ENCODE measurements at places on chromosomes 5 and 9.
A peak's percentile ranks its signal among the peaks of the same experiment; 100 is the strongest.

DNA sequence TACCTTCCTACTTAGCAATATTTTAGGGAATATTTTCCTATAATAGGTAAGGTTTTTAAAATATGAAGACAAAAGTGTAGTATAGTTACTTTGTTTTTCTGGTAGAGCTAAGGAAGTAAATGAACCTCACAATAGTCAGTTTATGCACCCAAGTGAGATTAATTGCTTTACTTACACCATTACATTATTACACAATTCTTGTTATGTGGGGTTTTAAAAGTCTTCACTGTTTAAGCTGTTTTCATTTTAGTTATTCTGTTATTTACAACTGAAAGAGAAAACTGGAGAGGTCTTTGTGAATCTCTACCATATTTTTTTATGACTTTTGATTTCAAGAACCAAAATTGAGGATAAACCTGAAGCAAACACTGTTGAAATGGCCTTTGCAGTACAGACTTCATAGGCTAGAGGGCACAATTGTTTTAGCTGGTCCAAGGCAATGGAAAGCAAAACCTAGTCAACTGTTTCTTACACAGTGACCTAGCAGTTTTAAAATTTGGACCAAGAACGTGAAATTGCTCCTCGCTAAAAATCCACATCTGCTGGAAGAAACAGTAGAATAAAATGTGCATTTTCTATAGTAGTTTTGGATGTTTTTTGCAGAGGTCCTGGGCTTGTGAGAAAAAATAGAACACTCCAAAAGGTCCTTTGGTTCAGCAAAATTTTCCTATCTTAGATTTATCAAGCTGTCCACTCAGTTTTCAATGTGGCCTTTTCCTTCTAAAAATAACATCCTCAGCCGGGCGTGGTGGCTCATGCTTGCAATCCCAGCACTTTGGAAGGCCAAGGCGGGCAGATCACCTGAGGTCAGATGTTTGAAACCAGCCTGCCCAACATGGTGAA lies 66.4 kb upstream of the FER start:
- no peak for DNase-seq

DNA sequence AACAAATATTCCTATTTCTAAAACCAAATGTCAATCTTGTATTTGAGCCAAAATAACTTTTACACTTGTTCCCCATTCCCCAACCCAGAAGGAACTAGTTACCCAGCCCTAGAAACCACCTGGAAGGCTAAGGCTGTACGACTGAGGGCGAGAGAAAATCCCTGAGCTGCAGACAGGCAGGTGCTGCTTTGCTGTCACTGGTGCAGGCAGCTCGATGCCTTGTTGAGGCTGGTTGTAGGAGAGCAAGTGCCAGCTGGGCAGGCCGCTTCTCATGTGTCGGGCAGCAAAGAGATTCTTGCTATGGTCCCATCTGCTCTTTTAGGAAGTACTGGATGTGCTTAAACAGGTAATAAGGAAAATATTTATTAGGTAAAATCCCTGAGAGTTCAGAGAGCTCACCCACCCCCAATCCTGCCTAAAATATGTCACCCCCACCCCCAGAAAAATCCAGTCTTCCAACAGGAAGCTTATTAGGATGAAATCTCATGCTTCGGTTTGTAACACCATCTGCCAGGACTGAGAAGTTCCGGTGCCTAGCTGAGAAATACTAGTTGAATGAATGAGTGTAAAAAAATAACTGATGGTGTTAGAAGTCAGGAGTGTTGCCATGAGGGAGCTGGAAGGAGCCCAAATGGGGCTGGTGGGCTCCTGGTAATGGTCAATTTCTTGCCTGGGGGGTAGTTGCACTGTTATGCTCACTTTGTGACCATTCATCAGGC lies 91.1 kb upstream of the DMRT1 start:
- DNase-seq = no peak

DNA sequence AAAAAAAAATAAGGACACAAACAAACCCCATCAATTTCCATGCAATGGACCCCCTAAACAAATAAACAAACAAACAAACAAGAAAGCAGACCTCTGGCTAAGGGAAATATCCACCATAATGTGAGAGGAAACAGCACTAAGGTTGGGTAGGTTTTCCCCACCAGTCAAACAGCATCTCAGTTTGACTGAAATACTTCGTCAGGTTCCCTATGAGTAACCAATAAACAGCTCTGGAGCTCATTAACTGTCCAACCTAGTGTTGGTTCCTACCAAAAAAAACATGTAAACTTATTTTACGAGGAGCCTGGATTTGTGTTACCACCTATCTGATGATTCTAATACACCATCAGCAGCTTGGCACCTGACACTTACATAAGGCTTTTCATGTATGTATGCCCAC lies 198.5 kb upstream of the TARS1 start:
- no peak for DNase-seq

GRCh38 chr5:88214655-88215054 lies 54.0 kb downstream of the TMEM161B start:
- DNase-seq = no peak

DNA sequence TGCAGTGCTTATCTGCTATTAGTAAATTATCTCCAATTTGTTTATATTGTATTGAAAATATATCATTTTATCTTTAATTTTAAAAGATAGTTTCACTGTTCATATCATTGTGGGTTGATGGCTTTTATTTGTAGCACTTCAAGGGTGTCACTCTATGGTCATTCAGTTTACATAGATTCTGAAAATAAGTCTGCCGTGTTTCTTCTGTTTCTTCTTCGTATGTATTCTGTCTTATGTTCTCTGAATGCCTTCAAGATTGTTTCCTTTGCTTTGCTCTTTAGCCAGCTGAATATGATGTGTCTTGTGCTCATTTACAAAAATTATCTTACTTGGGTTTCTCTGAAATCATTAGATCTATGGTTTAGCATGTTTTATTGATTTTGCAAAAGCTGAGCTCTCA lies 359.9 kb downstream of the CYLC2 start:
- DNase-seq = no peak

DNA sequence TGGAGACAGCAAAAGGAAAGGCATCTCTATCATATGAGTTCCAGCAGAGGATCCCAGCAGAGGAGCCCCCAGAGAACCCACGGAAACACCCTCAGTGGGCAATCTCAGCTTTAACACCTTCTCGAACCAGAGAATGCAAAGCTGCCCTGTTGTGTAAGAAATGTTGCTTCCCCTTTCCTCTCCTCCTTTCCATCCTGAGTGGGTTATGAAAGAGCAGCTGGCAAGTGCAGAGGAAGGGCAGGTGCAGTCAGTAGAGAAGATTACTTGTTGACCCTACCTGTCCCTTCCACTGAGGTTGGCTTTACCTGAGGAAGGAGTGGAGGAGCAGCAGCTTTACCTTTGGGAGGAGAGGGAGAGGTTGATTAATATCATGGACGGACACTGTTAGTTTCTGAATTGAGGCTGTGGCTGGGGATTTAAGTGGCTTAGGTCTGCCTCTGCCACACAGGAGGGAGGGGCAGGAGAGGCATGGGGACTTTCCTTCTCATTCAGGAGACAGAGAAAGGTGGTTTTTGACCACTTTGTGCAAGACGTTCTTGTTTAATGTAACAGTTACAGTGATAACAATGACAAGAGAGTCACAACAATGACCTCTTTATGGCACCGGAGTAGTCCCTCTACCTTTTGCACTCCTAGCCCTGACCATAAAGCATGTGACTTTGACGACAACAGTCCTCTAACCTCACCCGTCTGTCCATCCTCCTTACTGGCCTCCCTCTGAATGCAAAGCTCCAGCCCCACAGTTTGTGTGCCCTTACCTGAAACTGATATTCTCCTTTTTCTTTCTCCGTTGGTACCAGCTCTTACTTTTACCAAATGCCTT lies 254.8 kb downstream of the NSG2 start:
- DNase-seq = no peak

- DNase-seq = no peak
Observed at GRCh38 chr9:14320271-14321181, 6.6 kb upstream of the NFIB start.

- no peak for DNase-seq
Observed at GRCh38 chr5:36899860-36900259, 23.3 kb downstream of the NIPBL start.

DNA sequence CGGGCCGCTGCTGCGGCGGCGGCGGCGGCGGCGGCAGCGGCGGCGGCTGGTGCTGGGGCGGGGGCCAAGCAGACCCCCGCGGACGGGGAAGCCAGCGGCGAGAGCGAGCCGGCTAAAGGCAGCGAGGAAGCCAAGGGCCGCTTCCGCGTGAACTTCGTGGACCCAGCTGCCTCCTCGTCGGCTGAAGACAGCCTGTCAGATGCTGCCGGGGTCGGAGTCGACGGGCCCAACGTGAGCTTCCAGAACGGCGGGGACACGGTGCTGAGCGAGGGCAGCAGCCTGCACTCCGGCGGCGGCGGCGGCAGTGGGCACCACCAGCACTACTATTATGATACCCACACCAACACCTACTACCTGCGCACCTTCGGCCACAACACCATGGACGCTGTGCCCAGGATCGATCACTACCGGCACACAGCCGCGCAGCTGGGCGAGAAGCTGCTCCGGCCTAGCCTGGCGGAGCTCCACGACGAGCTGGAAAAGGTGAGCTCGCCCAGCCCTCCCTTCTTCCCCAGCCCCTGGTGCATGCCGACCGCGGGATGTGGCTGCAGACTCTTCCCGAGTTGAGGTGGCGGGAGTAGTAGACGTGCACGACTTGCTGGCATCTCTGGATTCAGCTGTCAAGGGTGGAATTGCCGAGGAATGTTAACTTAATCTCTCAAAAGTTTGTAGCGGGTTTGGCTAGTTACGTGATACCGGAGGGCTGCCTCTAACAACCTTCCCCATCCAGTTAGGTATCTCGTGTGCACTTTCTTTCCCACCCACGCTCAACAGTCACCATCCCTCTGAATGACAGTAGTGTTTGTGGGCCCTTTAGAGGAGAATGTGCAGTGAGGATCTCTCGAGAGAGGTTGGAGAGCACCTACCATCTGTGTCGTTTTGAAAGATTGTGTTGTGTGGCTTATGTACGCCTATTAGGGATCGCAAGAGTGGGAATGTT lies 932 bp downstream of the SLC12A2 start:
- peak; percentile 83 for DNase-seq

GRCh38 chr5:80780761-80781285 lies 126.0 kb upstream of the DHFR start:
- DNase-seq = no peak

DNA sequence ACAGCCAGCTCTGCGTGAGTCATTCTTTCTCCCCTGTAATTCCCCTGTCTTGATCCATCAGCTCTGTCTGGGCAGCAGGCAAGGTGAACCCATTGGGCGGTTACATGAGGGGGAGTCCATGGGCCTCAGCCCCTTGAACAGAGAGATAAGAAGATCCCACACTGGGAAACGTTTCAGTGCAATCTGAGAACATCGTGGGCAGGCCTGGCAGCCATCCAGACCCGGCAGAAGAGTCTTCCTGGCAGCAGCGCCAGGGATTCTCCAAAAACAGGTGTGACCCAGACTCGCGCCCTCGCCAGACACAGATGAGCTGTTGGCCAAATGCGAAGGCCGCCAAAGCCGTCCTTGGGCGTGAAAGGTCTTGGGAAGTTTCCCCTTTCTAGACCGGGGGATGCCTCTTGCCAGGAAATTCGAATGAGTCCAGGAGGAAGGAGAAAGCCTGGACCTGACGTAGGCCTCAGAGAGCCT lies 6.4 kb upstream of the SLC12A7 start:
- DNase-seq = no peak

GRCh38 chr5:60540856-60541805 lies 158.8 kb downstream of the DEPDC1B start:
- DNase-seq = no peak

DNA sequence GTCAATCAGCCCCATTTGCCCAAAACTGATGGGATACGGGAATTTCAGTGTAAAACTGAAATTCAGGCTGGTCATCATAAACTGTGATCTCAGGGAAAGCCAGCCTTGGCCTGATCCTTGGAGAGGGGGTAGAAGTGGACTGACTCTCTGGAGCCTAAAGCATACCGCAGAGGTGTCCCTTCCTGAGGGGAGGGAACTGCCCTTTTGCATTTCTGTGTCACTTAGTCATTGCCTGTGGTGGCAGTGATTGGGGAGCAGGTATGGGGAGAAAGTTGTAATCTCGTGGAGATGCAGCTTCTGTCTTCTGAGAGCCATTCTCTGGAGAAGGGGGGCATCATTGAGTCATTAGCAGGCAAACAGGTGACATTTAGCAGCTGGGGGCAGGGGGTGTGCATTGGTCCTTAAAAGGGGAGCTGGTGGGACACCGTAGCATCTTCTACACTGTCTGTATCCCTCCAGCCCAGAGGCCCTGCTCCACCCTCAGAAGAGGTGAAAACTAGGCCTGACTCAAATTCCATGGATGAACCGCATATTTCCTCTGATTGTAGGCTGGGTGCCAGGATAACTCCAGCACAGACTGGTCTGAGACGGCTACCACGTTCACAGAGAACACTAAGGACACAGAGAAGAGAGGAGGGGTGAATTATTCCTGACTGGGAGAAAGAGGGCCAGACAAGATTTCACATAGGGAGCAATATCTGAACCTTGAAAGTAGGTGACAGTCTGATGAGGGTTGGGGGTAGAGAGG lies 143.3 kb downstream of the SEC61B start:
- no peak for DNase-seq

GRCh38 chr9:119216651-119217331 lies 152.4 kb downstream of the BRINP1 start:
- no peak for DNase-seq

GRCh38 chr9:32787816-32788215 lies 4.5 kb downstream of the TMEM215 start:
- no peak for DNase-seq

DNA sequence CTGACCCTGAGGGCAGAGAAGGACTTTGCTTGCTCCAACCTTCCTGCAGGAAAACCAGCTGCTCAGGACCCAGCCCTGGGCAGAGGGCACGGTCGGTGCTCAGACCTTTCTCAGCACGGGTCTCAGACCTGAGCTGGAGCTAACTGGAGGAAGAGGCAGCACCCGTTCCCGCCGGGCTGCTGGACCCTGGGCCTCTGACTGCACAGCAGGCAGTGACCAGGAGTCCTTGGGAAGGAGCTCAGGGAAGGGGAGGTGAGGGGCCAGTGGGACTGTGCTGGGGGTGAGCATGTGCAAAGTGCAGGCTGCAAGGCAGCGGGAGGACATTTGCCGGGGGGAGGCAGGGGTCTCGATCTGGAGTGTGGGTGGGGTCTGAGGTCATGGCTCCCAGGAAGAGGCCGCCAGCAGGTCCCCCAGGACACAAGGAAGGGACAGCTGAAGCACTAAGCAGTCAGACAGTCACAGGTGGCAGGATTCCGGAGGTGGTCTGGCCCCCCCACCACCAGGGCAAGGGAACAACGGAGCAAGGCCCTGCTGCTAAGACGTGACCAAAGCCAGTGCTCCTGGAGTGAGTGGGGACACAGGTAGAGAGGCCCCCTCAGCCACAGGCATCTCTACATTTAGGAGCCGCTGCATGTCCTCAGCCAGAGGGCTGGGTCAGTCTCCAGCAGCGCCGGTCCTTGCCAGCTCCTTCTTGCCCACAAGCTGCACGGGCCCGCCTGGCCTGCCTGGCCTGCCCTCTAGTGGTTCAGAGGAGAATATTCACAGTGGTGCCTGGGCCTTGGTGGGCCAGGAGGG lies 4.8 kb upstream of the DPM2 start:
- peak; percentile 81 for DNase-seq

Data from activated effector memory CD4-positive, alpha-beta T cell treated with anti-CD3 and anti-CD28 coated beads, Interleukin-2, amount 50 U/mL, for 16 hours (primary cell).